ENCODE measurements at places on chromosomes 7 and 10.
A peak's percentile ranks its signal among the peaks of the same experiment; 100 is the strongest.

DNA sequence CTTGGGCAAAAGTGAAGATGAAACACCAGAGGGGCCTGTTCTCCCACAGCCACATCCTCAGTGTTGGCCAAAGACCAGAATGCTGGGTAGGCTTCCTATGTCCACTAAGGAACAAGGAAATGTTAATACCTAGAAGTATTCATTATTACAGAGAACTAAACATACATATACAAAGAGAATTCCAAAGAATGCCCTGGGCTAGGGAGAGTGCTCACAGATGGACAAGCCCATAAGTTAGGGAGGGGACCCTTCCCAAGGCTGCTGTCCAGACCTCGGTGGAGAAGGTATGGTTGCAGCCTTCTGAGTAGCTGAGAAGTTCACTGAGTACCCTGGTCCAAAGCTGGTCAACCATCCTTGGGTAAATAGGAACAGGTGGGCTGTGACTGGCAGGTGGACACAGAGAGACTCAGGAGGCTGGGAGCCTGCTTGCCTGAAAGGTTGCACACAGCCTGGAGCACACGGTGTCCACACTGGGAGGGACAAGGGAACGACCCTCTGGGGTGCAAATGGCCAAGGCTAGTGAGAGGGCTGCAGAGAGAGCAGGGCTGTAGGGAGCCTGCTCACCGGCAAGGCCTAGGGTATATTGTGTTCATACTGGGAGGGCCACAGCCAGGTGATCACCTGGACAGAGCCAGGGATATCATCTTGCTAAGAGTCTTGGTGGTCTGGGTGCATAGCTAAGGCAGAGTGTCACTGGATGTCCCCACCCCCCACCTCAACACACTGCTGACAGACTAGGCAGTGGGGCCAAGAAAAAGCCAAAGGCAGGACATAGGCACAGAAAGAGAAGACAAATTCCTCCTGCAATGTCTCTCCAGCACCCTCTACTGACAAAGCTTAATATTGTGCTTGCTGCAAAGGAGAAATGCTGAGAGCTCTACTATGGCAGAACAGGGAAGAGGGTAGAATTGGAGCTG is 40.3 kb downstream of the CPVL start:
- no peak overlapping the region for H3K4me3 ChIP-seq
- no peaks in the 10 kb centered on the region for H3K27me3 ChIP-seq
- no peak overlapping the region for H3K27ac ChIP-seq
- H3K36me3 ChIP-seq, result no peaks in the 10 kb centered on the region
- H3K4me1 ChIP-seq, result peaks cover 19% of the 10 kb centered on the region

- H3K36me3 ChIP-seq, result no peaks in the 10 kb centered on the region
- H3K27ac ChIP-seq, result no peak overlapping the region
- no peak for DNase-seq
Observed at GRCh38 chr10:31004611-31005193, 27.0 kb downstream of the ZNF438 start.

DNA sequence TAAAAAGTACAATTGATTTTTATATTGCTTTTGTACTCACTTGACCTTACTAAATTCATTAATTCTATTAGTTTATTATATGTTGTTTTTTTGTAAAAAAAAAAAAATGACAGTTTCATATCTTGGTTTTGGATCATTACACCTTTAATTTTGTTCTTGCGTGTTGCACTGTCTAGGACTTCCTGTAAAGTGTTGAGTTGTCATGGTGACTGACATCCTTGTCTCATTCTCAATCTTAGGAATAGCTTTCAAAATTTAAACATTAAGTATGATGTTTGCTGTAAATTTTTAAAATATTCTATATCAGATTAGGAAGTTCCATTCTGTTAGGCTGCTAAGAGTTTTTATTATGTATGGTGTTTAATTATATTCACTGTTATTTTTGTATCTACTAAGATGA is 139.1 kb downstream of the ARHGAP12 start:
- no peak overlapping the region for H3K27ac ChIP-seq
- H3K4me3 ChIP-seq, result no peak overlapping the region
- H3K4me1 ChIP-seq, result no peaks in the 10 kb centered on the region
- H3K27me3 ChIP-seq, result peaks cover 2% of the 10 kb centered on the region
- H3K36me3 ChIP-seq, result no peaks in the 10 kb centered on the region

DNA sequence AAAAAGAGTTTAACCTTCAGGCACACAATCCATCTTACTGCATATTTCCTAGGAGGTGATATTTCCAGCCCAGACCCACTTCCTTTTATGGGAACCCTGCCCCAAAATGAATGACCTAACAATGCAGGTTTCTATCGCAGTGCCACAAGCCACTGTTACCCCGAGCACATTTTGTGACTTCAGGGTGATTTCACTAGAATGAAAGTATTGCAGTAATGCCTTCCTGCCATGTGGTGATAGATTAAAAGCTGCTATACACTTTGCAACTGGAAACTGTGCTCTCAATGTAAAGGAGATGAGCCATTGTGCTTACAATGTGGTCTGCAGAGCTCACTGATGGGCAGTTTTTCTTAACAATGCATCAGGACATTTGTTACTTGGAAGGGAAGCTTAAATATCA is 90.5 kb upstream of the RSU1 start:
- H3K27ac ChIP-seq, result peak overlapping the region; percentile 40
- no peaks in the 10 kb centered on the region for H3K27me3 ChIP-seq
- H3K36me3 ChIP-seq, result peaks cover 2% of the 10 kb centered on the region
- H3K4me3 ChIP-seq, result no peak overlapping the region

GRCh38 chr7:72080341-72080766 is 331.8 kb downstream of the CALN1 start:
- peaks cover 7% of the 10 kb centered on the region for H3K4me1 ChIP-seq
- H3K27me3 ChIP-seq, result no peaks in the 10 kb centered on the region
- DNase-seq, result no peak
- H3K27ac ChIP-seq, result peak overlapping the region; percentile 10
- no peak overlapping the region for H3K4me3 ChIP-seq

- no peak overlapping the region for H3K27ac ChIP-seq
- no peaks in the 10 kb centered on the region for H3K27me3 ChIP-seq
- H3K36me3 ChIP-seq, result peaks cover 47% of the 10 kb centered on the region
Observed at GRCh38 chr7:43666938-43667337, 62.4 kb downstream of the COA1 start.

All from mesothelial cell of epicardium (in vitro differentiated cells).